ENCODE measurements at places on chromosomes 5 and 9. TPM values are rescaled to one million over a fixed set of nuclear protein-coding genes. Genes with fewer than 3 reads are reported as not detected.
A peak's percentile ranks its signal among the peaks of the same experiment; 100 is the strongest.

- no peak for DNase-seq
- H3K36me3 ChIP-seq = no peaks in the 10 kb centered on the region
- no peaks in the 10 kb centered on the region for H3K27me3 ChIP-seq
- no peak overlapping the region for H3K27ac ChIP-seq
- peaks cover 34% of the 10 kb centered on the region for H3K4me1 ChIP-seq
These were observed 7.0 kb upstream of the IL3 start for GRCh38 chr5:132053483-132053882.

The DELE1 gene
- 27.3 TPM for polyA plus RNA-seq

GRCh38 chr9:121619545-121620324 is 31.7 kb upstream of the DAB2IP start:
- no peak overlapping the region for H3K27ac ChIP-seq
- no peaks in the 10 kb centered on the region for H3K36me3 ChIP-seq
- no peaks in the 10 kb centered on the region for H3K4me1 ChIP-seq
- DNase-seq = no peak
- no peaks in the 10 kb centered on the region for H3K27me3 ChIP-seq

The SEMA5A gene
- not detected for polyA plus RNA-seq

DNA sequence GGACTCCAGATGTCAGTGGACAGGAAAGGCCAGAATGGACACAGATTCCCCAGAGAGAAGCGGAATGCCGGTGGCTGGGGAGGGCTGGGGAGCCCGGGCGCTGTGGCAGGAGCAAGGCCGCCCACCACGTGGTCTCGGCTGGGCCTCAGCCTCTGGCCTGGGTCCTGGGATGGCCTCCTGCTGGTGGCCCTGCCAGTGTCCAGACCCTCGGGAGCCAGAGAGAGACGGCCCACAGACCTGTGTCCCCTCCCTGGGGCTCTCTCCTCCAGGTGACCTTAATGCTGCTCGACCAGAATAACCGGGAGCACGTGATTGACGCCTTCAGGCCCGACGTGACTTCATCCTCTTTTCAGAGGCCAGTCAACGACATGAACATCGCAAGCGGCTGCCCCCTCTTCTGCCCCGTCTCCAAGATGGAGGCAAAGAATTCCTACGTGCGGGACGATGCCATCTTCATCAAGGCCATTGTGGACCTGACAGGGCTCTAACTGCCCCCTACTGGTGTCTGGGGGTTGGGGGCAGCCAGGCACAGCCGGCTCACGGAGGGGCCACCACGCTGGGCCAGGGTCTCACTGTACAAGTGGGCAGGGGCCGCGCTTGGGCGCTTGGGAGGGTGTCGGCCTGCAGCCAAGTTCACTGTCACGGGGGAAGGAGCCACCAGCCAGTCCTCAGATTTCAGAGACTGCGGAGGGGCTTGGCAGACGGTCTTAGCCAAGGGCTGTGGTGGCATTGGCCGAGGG is 19.0 kb downstream of the FBXW5 start:
- no peak overlapping the region for H3K4me3 ChIP-seq
- no peak for DNase-seq
- no peaks in the 10 kb centered on the region for H3K4me1 ChIP-seq
- no peak overlapping the region for H3K27ac ChIP-seq
- peaks cover 15% of the 10 kb centered on the region for H3K36me3 ChIP-seq

DNA sequence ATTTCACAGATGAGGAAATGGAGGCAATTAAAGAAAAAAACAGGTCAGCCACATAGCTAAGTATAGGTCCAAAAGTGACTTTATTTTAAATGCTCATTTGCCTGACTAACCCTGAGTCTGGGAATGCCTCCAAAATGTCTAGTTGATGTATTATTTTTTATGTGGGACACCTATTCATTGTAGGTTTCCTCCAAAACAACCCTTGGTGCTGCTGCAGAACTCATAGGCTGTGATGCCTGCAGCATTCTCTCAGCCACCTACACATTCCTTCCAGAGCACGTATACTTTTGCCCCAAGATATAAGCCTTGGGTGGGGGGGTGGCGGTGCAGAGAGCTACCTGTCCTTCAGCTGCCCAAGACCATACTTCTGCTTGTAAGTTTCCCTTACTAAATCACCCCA is 77.4 kb downstream of the MSX2 start:
- no peaks in the 10 kb centered on the region for H3K27me3 ChIP-seq
- H3K27ac ChIP-seq = no peak overlapping the region
- H3K4me1 ChIP-seq = no peaks in the 10 kb centered on the region
- H3K4me3 ChIP-seq = no peak overlapping the region
- no peaks in the 10 kb centered on the region for H3K36me3 ChIP-seq
- DNase-seq = no peak

The GZMA gene
- 1,138 TPM for polyA plus RNA-seq

DNA sequence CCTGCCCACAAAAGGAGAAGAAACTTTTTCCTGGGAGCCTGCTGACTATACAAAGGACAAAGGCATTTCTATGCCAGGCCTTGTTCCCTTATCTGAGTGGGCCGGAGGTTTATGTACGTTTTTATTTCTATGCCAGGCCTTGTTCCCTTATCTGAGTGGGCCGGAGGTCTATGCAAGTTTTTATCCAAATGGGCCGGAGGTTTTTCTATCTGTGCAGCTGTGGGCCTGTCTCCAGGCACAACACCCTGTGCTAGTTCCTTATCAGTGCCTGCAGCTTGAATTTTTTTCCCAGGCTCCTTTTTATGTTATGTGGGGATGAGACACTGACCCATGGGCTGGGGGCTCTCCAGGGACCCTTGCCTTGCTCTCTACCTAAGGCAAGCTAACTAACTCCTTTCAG is 5.5 kb downstream of the SLC25A2 start:
- no peaks in the 10 kb centered on the region for H3K27me3 ChIP-seq
- no peaks in the 10 kb centered on the region for H3K36me3 ChIP-seq
- H3K4me1 ChIP-seq = no peaks in the 10 kb centered on the region

DNA sequence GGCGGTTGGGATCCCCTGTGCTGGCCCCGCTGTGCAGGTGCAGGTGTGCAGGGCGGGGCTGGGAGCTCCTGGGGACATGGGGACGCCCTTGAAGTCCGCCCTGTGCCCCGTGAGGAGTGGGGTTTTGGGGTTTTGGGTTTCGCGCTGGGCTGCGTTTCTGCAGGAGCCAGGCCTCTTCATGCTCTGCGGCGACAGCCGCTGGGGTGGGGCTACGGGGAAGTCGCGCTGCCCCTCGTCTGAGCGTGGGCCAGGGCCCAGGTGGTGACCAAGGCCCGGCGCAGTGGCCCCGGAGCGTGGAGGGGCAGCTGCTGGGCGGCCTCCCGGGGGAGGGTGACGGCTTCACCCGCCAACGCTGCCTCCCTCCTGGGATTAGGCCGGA is 47.8 kb upstream of the IRX4 start:
- no peaks in the 10 kb centered on the region for H3K36me3 ChIP-seq
- no peaks in the 10 kb centered on the region for H3K27me3 ChIP-seq
- no peak for DNase-seq
- H3K4me3 ChIP-seq = no peak overlapping the region
- H3K27ac ChIP-seq = no peak overlapping the region

The IFNK gene
- not detected for polyA plus RNA-seq

DNA sequence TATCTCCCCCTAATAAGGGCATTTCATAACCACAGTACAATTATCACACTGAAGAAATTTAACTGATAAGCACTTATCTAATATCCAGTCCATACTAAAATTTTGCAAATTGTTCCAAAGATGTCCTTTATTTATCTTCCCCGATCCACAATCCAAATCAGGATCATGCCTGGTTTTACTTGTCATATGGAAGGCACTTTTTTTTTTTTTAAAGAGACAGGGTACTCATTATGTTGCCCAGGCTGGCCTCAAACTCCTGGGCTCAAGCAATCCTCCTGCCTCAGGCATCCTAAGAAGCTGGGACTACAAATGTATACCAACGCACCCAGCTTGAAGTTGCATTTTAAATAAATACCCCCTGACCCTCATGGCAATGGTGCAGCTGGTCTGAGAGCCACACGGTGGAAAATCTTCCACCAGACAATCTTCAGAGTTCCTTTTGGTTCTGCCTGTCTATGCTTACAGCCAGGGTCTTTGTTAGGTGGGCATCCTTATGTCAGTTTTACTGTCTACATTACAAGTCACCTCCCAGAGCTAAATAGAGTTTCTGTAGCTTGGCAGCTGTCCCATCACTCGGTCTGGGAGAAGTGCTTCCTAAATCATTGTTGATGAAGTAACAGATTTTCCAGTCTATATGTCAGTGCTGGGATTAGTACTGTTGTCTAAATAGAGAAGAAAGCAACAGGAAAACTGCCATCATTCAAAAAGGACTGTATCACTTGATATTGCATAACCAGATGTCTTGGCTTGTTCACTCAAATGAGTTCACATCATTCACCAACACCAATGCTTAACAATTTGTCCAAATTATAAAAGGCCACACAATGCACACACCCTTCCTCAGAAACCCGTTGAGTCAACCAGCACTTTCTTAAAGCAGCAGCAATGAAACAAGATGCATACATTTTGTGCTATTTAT is 26.4 kb downstream of the PTPN3 start:
- H3K27me3 ChIP-seq = no peaks in the 10 kb centered on the region
- no peaks in the 10 kb centered on the region for H3K36me3 ChIP-seq
- DNase-seq = no peak
- no peak overlapping the region for H3K4me3 ChIP-seq
- no peaks in the 10 kb centered on the region for H3K4me1 ChIP-seq
- H3K27ac ChIP-seq = no peak overlapping the region

DNA sequence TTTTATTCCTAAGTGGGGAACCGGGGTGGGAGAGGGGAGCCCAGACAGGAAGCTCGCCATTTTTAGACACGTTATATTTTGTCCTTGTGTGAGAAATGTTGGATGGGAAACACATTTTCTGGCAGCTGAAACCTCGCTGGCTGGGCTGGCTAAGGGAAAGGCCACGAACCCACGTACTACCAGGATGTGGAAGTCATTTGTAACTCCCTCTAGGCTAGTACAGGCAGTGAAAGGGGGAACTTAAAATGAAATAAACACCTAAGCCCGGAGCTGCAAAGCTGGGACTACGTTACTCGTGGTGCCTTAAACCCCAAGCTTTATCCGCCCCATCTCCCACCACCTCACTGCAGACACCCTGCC is 42.5 kb downstream of the TMEM174 start:
- DNase-seq = no peak
- H3K4me1 ChIP-seq = peaks cover 10% of the 10 kb centered on the region
- peak overlapping the region; percentile 20 for H3K4me3 ChIP-seq
- H3K36me3 ChIP-seq = no peaks in the 10 kb centered on the region
- H3K27ac ChIP-seq = no peak overlapping the region

DNA sequence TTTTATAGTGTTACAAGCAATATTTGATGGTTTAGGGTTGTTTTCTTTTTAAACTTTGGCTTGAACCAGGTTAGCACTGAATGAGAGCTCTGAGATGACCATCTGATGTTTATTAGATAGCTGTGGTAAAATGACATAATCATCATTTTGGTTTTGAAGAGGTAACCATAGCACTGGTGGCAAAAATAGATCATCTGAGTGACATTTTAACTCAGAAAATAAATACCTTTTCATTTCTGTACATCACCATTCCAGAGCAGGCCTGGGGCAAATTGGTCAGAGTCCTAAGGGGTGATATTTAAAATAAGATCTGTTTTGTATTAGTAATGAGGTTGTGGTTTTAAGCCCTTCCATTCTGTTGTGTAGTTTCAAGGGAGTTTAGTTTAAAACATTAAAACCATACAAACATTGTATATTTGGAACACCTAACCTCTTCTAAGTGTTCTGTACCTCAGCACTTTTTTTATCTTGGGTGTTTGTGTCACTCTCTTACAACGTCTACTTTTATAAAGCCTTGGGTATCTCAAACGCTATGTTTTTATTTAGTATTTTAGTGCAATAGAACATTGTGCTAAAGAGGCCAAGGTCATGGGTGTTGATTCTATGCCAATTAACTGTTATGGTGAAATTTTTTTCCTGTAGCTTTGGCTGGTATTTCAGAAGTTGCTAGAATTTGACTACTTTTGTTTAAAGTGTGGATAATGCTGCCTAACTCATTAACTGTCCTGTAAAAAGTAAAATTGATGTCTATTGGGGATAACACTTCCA is 166.1 kb downstream of the CD180 start:
- DNase-seq = no peak
- H3K4me3 ChIP-seq = no peak overlapping the region
- H3K4me1 ChIP-seq = no peaks in the 10 kb centered on the region
- H3K27ac ChIP-seq = no peak overlapping the region
- no peaks in the 10 kb centered on the region for H3K27me3 ChIP-seq

The ATP10B gene
- not detected for polyA plus RNA-seq

GRCh38 chr5:107486489-107486888 is 184.2 kb downstream of the EFNA5 start:
- H3K27me3 ChIP-seq = no peaks in the 10 kb centered on the region
- H3K4me1 ChIP-seq = peaks cover 24% of the 10 kb centered on the region
- H3K27ac ChIP-seq = no peak overlapping the region
- DNase-seq = peak; percentile 59

The RALGPS1 gene
- 3.2 TPM for polyA plus RNA-seq

- H3K27ac ChIP-seq = no peak overlapping the region
- H3K4me1 ChIP-seq = no peaks in the 10 kb centered on the region
- no peaks in the 10 kb centered on the region for H3K27me3 ChIP-seq
These were observed 217.5 kb upstream of the SGCD start for GRCh38 chr5:156109317-156110023.

The BTNL3 gene
- not detected for polyA plus RNA-seq

DNA sequence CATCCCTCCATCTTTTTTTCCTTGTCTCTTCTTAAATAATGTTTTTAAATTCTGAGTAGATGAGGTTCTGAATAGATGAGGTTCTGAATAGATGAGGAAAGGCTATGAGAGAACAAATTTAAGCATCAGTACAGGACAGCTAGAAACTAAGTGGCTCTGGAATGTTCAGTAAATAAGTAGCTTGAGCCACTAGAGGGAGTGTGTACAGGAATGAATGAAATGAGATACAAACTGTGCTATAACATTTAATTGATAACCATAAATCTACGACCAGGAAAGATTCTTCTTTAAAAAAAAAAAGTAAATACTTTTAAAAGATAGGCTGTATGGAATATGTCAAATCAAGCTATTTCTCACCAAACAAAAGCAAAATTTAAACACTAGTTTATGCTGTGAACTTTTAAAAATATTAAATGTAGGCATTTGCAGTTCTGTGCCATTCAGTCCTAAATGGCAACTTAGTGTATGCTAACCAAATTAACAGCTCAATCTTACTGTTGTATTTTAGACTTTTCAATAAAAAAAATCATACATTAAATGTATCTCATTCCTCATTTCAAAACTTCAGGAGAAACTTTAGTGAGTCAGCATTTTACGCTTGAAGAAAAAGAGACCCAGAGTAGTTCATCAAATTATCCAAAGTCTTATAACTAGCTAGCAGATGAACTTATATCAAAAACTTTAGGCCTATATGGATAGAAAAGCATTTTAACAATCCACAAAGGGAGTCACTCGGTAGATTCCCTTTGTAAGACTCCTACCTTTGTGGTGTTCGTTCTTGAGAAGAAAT is 70.4 kb upstream of the SNX2 start:
- peak; percentile 3 for DNase-seq
- no peak overlapping the region for H3K4me3 ChIP-seq
- no peaks in the 10 kb centered on the region for H3K4me1 ChIP-seq
- no peaks in the 10 kb centered on the region for H3K36me3 ChIP-seq
- H3K27ac ChIP-seq = no peak overlapping the region

DNA sequence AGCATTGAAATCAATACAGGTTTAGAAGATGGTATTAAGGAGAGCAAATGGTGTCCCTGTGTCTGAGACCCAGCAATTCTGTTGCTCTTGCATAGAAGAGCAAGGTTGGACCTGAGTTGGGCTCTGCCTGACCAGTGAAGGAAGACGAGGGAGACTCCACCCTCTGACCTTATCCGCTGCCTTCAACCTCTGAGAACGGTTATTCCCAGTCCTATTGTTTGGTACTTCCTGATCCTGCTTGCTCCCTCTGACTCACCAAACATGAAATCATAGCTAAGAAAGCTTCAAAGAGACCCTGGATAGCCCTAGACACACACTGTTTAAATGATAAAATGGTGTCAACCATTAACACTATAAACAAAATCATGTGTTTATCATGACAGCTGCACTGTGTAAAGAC is 218.5 kb downstream of the PLK2 start:
- no peak for DNase-seq
- no peak overlapping the region for H3K4me3 ChIP-seq
- no peaks in the 10 kb centered on the region for H3K36me3 ChIP-seq
- no peaks in the 10 kb centered on the region for H3K4me1 ChIP-seq
- H3K27ac ChIP-seq = no peak overlapping the region
